ENCODE measurements at places on chromosomes 5 and 9.

- no peak for DNase-seq
These were observed 12.6 kb downstream of the TMEM161B start for GRCh38 chr5:88256037-88256436.

DNA sequence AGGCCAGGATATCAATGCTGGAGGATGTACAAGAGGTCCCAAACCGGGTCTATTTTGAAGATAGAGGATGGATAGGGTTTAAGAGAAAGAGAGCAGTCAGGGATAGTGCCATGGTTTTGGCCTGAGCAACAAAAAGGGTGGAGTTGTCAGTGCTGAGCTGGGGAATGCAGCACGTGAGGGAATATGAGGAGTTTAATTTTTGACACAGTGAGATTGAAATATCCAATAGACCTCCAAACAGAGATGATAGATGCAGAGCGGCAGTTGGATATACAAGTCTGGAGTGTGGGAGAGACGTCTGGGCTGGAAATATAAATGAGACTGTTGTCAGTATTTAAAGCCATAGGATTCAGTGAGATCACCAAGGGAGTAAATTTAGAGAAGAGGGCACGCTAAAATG, 136.7 kb upstream of the EFNA5 start:
- no peak for DNase-seq

DNA sequence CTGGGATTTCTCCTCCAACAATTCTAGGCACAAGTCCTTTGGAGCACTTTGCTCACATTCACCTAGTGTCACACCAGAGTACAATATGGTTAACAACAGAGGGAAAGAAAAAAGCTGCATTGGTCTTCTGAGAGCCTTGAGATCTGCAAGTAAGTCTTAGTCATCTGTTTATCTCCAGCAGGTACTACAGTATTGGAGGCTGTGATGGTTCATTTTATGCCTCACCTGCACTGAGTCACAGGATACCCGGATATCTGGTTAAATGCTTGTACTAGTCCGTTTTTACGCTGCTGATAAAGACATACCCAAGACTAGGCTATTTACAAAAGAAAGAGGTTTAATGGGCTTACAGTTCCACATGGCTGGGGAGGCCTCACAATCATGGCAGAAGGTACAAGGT, 525.0 kb downstream of the NR2F1-AS1 start:
- no peak for DNase-seq

GRCh38 chr5:168837852-168838251, 258.7 kb upstream of the PANK3 start:
- DNase-seq = no peak

- peak; percentile 2 for DNase-seq
These were observed 124.9 kb downstream of the IRX2 start for GRCh38 chr5:2626572-2626971.

GRCh38 chr5:160649304-160649703, 202.7 kb downstream of the ATP10B start:
- no peak for DNase-seq

GRCh38 chr5:81718300-81718699, 32.6 kb downstream of the SSBP2 start:
- no peak for DNase-seq

GRCh38 chr9:12781226-12781733, 6.5 kb downstream of the LURAP1L start:
- DNase-seq = no peak

GRCh38 chr5:127555826-127556225, 38.4 kb downstream of the PRRC1 start:
- DNase-seq = no peak

DNA sequence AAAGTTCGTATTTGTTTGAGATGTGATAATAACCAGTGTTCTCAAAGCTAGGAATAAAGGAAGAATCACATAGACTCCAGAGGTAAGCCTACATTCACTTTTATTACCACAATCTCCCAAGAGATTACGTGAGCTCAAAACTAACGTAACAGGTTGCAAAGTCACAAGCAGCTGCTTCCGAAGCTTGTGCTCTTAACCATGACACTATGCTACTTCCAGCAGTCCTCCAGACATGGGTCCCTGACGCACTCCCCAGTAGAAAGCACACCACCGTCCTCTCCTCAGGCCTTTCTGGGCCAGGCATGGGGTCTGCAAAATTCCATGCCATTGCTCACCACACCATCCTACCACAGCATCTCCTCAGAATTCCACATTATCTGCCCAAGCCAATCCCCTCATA, 84.6 kb downstream of the PAX5 start:
- no peak for DNase-seq

DNA sequence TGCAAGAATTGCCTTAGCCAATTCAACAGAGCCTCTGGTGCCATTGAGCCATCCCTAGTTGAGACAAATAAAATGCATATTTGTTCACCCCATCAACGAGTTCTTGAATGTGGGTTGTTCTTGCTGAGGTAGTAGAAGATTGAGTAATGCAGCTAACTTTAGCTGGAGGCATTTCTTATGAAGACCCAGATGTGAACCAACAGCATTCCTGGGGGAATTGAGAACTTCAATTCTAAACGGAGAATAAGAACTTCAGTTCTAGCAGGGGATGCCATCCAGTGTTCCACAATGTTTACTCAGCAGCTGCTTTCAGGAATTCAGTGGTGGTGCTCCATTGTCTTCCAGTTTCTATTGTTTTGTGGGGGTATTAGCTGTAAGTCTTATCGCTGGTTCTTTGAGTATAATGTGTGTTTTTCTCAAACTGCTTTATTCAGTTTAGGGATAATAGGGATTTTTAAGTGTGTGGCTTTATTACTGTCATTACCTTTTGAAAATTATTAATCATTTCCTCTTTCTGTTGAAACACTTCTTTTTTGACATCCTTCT, 1968.2 kb upstream of the NUDT12 start:
- DNase-seq = no peak

GRCh38 chr9:33348998-33349397, 53.4 kb downstream of the AQP7 start:
- no peak for DNase-seq

DNA sequence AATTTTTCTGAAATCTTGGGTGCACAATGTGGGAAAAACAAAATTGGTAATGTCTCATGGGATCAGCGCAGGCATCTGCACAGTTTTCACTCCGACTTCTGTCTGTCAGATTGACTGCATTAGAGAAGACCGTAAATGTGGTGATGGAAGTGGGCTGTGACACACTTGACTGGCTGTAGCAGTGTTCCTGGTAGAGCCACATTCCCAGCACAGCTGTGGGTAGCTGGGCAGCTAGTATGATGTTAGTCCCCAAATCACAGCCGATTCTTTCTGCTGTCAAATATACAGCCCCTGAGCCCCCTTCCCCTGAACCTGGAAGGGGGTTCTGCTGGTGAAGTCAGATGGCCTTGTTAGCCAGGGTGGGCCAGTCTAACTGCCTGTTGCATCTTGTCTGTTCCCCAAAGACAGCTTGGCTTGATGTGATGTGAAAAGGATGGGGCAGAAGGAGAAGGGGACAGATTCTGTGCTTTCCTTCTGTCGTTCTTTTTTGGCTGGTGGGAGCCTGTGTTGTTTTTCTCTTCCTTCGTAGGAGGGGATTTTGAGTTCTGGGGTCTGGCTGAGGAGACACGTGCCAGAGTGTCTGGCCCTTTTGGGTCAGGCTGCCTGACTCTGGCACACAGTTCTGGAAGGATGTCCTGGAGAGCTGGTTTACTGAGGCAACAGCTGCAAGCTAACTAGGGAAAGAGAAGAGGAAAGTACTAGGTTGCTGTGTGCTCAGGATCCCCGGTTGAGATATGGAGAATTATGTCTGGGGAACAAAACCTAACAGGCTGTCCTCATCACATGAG, 66.4 kb upstream of the SPRY4 start:
- peak; percentile 32 for DNase-seq

GRCh38 chr9:20558566-20559016, 63.7 kb downstream of the MLLT3 start:
- peak; percentile 90 for DNase-seq

DNA sequence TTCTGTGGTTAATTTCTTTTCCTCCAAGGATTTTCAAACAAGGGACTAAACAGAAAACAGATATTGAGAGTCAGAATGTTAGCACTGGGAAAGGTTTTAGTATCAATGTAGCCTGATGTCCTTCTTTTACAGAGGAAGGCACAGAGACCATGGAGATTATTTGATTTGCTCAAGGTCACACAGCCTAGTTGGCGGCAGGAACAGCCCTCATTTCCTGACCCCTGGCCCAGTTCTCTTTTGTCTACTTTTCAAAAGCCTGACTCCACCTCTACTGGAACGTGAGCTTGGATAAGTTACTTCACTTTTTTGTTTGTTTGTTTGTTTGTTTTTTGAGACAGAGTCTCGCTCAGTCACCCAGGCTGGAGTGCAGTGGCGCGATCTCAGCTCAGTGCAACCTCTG, 6.6 kb upstream of the NRG2 start:
- no peak for DNase-seq

- DNase-seq = no peak
These were observed 145.0 kb upstream of the FTMT start for GRCh38 chr5:121706686-121707085.

- DNase-seq = no peak
These were observed 31.1 kb upstream of the IQGAP2 start for GRCh38 chr5:76371960-76372322.

DNA sequence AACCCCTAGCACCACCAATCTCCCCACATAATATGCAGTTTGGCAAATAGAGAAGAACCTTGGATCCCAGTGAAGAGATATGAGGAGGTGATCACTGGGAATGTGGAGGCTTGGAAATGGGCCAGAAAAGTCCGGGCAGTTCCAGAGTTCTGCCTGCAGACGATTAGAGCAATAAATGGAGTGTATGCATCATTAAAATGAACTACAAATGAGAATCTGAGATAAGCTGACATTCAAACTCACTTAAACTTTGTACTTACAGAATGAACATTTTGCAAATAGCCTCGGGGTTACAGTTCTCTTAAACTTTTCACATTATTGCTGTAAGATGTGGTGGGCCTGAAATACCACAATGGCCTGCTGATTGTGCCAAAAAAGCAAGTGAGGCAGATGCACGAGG, 23.0 kb upstream of the LHFPL2 start:
- peak; percentile 62 for DNase-seq

GRCh38 chr5:17182494-17182893, 34.9 kb upstream of the BASP1 start:
- peak; percentile 56 for DNase-seq

GRCh38 chr5:61897251-61897650, 408.8 kb upstream of the KIF2A start:
- no peak for DNase-seq

DNA sequence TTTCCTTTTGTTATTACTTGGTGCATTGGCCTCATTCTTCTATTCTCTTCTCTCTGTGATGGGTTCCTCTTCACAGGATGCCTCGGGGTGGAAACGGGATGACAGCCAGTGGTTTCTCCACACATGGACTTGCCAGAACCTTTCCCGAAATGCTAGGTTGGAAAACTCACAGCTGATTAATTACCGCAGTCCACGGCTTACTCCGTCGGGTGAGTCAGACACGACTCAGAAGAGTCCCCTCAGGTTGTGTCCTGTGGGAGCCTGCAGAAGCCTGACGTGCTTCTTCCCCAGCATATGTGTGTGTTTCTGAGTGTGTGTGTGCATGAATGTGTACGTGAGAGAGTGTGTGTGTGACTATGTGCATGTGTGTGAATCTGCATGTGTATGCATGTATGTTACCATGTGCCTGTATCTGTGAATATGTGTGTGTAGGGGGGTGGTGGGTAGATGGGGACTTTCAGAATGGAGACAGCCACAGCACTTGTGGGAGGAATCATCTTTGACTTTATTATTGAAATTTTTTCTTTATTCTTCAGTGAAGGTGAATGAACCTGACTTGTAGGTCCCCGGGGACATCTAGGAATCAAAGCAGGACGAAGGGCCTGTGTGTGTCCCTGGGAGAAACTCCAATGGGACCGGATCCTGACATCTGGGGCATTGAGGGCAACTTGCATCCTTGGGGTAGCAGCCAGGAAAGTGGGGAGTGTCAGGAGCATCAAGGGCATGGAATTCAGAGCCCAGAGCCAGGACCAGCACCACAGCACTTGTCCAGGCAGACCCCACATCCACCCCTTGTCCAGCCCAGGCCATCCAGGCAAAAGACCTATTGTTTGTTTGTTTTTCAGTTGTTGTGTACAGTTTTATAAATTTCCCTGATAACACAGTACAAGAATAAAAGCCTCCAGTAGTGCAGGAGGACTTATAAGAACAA, 21.9 kb upstream of the MED10 start:
- peak; percentile 87 for DNase-seq

DNA sequence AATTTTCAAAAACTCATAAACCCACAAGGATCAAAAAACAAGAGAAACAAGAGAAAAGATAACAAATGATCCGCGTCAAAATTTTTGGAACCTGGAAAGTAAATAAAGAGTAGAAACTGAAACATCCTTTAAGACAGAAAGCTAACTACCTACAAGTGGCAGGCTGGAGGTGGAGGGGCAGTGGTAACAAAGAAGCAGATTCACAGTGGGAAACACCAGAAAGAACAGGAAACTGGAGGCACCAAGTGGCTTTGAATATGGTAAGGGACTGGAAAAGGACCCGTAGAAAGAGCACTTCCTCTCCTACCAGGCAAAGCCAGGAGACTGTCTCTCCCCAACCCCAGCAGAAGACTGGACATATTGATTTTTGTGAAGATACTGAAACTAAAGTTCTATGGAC, 100.6 kb upstream of the TARS1 start:
- no peak for DNase-seq

DNA sequence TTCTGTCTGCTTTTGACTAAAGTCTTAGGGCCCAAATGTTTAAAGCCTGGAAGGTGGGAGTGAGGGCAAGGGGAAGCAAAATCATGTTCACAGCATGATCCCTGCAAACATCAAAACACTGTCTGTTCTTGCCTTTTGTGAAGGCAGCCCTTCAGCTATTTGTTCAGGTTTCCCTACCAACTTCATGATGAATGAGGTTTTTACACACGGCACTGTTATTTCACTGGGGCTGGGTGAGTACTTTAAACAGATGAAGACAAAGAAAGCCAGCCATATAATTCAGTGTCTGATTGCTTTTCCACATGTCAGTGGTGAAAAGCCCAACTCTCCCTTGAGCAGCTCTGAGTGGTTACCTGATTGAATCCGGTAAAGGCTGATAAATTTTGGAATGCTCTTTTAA, 224.7 kb upstream of the GRAMD2B start:
- no peak for DNase-seq

GRCh38 chr5:64180661-64181343, 15.2 kb downstream of the RNF180 start:
- DNase-seq = no peak

- DNase-seq = no peak
These were observed 6.7 kb downstream of the GCNT1 start for GRCh38 chr9:76465442-76466298.

DNA sequence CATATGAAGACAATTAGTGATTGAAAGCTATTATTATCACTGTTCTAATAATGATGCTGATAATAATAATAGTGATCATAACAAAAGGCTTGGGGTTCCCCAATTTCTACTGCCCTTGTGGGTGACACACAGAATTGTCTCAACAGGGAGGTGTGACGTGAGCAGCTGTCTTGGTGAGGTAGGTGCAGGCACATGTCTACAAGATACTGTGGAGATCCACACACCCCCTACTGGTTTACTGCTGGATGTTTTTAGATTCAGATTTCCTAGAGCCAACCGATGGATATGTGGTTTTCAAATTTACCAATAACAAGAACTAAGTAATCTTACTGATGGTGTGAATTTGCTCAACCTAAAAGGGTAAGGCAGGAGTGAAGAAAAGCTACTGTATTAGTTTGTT, 139.0 kb downstream of the TARS1 start:
- DNase-seq = no peak

Measured in fibroblast of skin of right quadriceps (primary cell).